Naive thymus-derived CD8-positive, alpha-beta T cell (primary cell): ENCODE measurements at places on chromosomes 16 and 17. TPM values are rescaled to one million over a fixed set of nuclear protein-coding genes. Genes with fewer than 3 reads are reported as not detected.

DNA sequence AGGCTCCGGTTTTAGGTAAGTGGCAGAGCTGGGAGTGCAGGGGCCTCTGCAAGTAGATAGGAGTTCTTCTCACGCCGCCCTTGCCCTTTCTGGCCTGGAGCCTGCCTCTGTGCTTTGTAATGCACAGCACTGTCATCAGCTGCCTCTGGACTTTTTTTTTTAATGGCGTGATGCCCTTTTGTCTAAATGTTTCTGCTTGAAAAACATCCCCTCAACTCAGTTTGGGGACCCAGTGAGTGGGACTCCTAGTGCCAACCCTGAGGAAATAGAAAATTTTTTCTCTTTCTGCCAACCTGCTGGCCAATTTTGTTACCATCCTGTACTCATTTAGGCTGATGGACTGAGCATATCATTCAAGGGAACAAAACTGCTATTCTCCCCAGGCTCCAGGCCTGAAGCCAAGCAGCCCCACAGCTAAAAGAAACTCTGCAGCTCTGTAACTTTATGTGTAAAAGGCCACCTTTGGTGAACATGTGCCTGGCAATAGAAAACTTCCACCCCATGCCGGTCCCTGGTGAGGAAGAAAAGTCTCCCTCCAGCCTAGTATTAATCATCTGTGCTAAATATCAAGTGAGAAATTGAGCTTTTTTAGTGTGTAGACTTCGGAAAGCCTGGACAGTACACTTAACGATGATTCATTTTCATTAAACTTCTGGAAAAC, 22.5 kb downstream of the SLC6A2 start:
- no peak overlapping the region for H3K27ac ChIP-seq
- no peak for DNase-seq
- no peak overlapping the region for H3K4me3 ChIP-seq
- H3K27me3 ChIP-seq: peaks cover 2% of the 10 kb centered on the region

DNA sequence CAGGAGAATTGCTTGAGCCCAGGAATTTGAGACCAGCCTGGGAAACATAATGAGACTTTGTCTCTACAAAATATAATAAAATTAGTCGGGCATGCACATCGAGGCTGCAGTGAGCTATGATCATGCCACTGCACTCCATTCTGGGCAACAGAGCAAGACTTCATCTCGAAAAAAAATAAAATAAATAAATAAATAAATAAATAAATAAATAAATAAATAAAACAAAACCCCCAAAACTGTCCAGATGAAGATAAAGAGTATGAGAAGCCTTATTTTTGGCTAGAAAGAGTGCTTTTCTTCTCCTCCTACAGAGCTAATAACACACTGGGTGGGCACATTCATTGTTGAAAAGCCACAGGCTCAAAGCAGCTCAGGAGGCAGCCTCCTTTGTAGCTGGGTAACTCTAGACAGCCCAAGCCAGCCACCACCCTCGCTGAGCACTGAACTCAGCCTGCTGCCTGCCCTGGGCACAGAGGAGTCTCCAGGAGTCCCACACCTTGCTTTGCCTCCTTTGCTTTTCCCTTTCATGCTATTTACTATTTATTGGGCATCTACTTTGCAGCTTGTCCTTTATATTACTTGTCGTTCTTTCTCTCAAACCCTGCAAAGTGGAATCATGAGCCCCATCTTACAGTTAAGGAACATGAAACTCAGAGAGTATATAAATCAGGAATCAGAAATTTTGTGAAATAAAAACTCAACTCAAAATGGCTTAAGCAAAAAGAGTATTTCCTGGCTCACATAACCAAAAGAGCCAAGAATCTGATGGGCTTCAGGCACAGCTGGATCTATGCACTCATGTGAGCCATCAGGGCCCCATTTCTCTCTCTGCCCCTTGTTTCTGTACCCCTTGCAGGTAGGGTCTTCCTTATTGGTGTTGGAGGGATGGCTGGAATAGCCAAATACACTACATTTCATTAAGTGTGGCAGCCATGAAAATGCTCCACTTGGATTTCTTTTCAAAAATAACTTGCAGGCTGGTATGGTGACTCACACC, 18.1 kb upstream of the C16orf87 start:
- no peaks in the 10 kb centered on the region for H3K4me1 ChIP-seq
- no peak for DNase-seq
- H3K36me3 ChIP-seq: no peaks in the 10 kb centered on the region
- no peak overlapping the region for H3K27ac ChIP-seq
- H3K27me3 ChIP-seq: peaks cover 4% of the 10 kb centered on the region

GLP2R gene
- not detected for total RNA-seq

- no peak for DNase-seq
- no peaks in the 10 kb centered on the region for H3K4me1 ChIP-seq
- no peaks in the 10 kb centered on the region for H3K27me3 ChIP-seq
- no peak overlapping the region for H3K27ac ChIP-seq
- H3K4me3 ChIP-seq: peak overlapping the region; percentile 34
Observed at GRCh38 chr16:48960830-48961229, 320.8 kb downstream of the CBLN1 start.

GRCh38 chr17:30964876-30965275, 6.0 kb upstream of the RNF135 start:
- DNase-seq: no peak
- H3K27me3 ChIP-seq: peaks cover 9% of the 10 kb centered on the region
- peaks cover 1% of the 10 kb centered on the region for H3K4me1 ChIP-seq

DNA sequence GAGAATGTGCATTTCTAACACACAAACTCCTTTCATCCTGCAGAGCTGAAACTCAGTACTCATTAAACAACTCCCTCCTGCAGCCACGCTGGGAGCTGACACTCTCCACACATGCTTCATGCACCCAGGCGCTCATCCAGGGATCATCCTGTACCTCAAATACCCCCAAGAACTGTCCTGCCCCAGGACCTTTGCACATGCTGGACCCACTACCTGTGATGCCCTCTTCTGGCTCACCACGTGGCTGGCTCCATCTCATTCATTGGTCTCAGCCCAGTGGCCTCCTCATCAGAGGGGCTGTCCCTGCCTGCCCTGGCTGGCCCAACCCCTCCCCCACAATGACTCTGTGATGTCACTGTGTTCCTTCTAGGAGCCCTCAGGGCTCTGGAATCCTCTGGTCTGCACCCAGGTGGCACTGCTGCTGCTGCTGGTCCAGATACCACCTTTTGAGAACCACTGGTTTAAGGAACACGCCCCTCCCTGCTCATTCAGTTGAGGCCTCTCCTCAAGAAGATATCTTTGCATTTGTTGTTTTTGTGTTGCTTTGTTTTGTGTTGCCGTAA, 160.9 kb upstream of the FOXF1 start:
- no peak for DNase-seq
- H3K4me3 ChIP-seq: no peak overlapping the region
- peaks cover 21% of the 10 kb centered on the region for H3K27me3 ChIP-seq
- peaks cover 4% of the 10 kb centered on the region for H3K36me3 ChIP-seq
- no peaks in the 10 kb centered on the region for H3K4me1 ChIP-seq

PITPNM3 gene
- total RNA-seq: 0.44 TPM

- peaks cover 29% of the 10 kb centered on the region for H3K4me1 ChIP-seq
- H3K4me3 ChIP-seq: no peak overlapping the region
- H3K27me3 ChIP-seq: no peaks in the 10 kb centered on the region
- peak overlapping the region; percentile 85 for H3K27ac ChIP-seq
Observed at GRCh38 chr17:4043862-4044261, 79.6 kb upstream of the ATP2A3 start.

DNA sequence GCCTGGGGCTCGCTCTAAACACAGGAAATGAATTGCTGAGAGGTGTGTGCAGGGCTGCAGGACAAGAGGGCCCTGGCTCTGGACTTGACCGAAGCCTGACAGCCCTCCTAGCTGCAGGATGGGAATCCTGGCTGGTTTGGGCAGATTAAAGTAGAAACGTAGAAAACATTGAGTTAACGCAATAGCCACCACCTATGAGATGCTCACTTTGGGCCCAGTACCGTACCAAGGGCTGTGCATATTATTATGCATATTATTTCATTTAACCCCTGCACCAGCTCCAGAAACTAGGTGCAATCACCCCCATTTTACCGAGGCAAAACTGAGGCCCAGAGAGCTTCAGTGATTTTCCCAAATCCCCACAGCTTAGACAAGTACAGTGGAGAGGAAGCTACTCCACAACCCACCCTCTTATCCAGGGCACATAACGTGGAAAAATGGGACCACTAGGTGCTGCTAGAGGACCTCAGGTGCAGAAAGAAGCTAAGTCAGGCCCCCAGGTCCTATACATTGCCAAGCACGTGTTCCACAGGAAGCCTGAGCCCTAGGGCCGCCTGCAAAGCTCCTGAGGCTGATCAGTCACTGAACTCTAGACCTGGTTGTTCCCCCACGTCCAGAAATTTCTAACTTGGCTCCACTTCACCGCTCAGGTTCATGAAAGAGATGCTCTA, 79.2 kb downstream of the MYH11 start:
- H3K36me3 ChIP-seq: no peaks in the 10 kb centered on the region
- H3K4me3 ChIP-seq: no peak overlapping the region
- no peak for DNase-seq
- H3K27ac ChIP-seq: no peak overlapping the region

DNA sequence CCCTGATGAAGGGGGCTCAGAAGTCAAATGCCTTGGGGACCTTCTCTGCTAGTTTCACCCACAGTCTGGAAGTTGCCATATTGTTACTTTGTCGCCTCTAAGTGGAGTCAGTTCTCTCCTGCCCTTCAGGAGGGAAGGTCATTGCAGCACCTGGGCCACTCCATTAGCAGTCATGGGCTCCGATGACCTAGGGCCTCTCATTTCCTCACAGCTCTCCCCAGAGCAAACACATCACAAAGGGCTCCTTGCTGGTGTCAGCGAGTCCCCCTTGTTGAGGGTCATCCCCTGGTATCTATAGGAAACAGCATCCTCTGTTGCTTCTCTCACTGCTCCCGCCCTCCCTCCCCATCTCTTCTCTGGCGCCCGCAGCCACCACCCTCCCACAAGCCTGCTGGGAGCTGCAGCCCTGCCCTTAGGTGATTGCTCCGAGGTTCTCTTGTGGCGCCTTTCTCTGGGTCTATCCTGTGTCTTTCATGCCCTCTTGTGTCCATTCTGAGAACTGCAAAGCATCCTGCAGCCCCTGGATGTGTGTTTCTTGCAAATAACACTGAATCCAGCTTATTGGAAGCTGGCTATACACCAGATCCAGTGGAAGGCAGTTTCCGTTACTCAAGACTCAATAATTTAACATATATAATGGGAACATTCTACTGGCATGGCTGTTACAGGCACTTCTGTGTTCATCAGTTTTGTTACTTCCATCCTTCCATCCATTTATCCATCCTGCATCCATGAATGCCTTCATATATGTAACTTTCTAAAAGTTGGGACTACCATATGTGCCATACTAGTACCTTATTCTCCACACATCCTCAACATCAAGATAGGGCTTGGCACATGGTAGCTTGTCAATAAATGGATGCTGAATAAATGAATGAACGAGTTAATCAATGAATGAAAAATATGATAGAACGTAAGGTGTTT, 21.2 kb downstream of the PDILT start:
- no peaks in the 10 kb centered on the region for H3K4me1 ChIP-seq
- H3K27ac ChIP-seq: no peak overlapping the region
- DNase-seq: no peak
- H3K36me3 ChIP-seq: no peaks in the 10 kb centered on the region
- no peak overlapping the region for H3K4me3 ChIP-seq

TNS4 gene
- total RNA-seq: not detected

GRCh38 chr16:72291121-72291520, 119.2 kb upstream of the PMFBP1 start:
- H3K27me3 ChIP-seq: no peaks in the 10 kb centered on the region
- no peak for DNase-seq
- no peak overlapping the region for H3K4me3 ChIP-seq
- H3K27ac ChIP-seq: no peak overlapping the region
- H3K36me3 ChIP-seq: no peaks in the 10 kb centered on the region

CDK3 gene
- total RNA-seq: 12.5 TPM

TBC1D3C gene
- 5.8 TPM for total RNA-seq

GRCh38 chr16:8675183-8676159, 1.1 kb downstream of the ABAT start:
- H3K4me1 ChIP-seq: peaks cover 14% of the 10 kb centered on the region
- no peaks in the 10 kb centered on the region for H3K27me3 ChIP-seq
- DNase-seq: peak; percentile 10
- peak overlapping the region; percentile 91 for H3K4me3 ChIP-seq

DNA sequence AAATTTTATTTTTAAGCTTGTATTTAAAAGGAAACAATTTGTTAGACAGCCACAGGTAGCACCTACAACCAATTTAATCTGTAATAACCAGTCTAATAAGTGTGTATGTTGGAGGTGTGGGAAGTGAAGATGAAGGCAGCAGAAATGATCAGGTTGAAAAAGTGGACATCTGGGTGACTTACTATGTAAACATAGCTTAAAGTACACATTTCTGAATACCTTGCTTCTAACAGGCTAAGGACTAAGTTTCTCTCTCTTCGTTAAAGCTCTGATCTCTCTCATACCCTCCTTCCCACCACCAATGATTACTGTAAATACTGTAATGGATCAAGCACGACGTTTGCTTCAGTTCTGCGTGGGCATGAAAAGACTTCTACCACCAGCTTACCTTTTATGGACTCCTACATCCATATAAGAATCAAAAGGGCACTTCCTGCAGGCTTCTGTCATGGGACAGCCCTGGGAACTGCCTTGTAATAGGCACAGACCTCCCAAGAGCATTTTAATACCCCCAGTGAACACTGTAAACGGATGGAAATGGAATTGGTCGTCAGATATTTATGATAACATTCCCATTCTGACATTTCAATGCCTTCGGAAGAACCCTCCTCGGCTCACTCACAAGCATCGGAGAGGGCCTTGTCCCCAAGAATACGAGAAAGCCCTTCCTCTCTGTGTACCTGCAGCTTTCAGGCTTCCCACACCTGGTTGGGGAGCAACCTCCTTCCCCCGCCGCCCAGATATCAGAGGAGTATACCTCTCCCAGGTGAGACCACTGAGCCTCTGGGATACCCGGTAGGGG, 700 bp downstream of the CCDC43 start:
- no peaks in the 10 kb centered on the region for H3K27me3 ChIP-seq
- peaks cover 28% of the 10 kb centered on the region for H3K4me1 ChIP-seq
- peak overlapping the region; percentile 96 for H3K4me3 ChIP-seq
- no peak for DNase-seq
- H3K27ac ChIP-seq: peak overlapping the region; percentile 97
- no peaks in the 10 kb centered on the region for H3K36me3 ChIP-seq

GRCh38 chr16:35749253-35750141, 2290.1 kb downstream of the TP53TG3F start:
- no peak overlapping the region for H3K27ac ChIP-seq
- no peak overlapping the region for H3K4me3 ChIP-seq
- no peaks in the 10 kb centered on the region for H3K4me1 ChIP-seq
- no peaks in the 10 kb centered on the region for H3K36me3 ChIP-seq
- no peak for DNase-seq

DHODH gene
- total RNA-seq: 14.8 TPM

GRCh38 chr17:12395733-12396354, 269.8 kb upstream of the MYOCD start:
- no peak overlapping the region for H3K4me3 ChIP-seq
- H3K4me1 ChIP-seq: no peaks in the 10 kb centered on the region
- H3K27me3 ChIP-seq: no peaks in the 10 kb centered on the region

GRCh38 chr17:31456814-31457213, 65.3 kb downstream of the RAB11FIP4 start:
- H3K4me1 ChIP-seq: no peaks in the 10 kb centered on the region
- no peaks in the 10 kb centered on the region for H3K27me3 ChIP-seq
- no peak overlapping the region for H3K4me3 ChIP-seq
- no peaks in the 10 kb centered on the region for H3K36me3 ChIP-seq

GRCh38 chr17:38761612-38762011, 9.1 kb downstream of the PSMB3 start:
- H3K4me1 ChIP-seq: peaks cover 17% of the 10 kb centered on the region
- H3K36me3 ChIP-seq: peaks cover 93% of the 10 kb centered on the region
- no peaks in the 10 kb centered on the region for H3K27me3 ChIP-seq
- DNase-seq: no peak
- no peak overlapping the region for H3K4me3 ChIP-seq

- peaks cover 7% of the 10 kb centered on the region for H3K4me1 ChIP-seq
- peaks cover 30% of the 10 kb centered on the region for H3K27me3 ChIP-seq
- DNase-seq: no peak
- H3K4me3 ChIP-seq: peak overlapping the region; percentile 56
Observed at GRCh38 chr17:2853283-2854142, 57.3 kb downstream of the RAP1GAP2 start.
